SJSA1 (cell line): ENCODE measurements at places on chromosomes 2 and 18. TPM values are rescaled to one million over a fixed set of nuclear protein-coding genes. Genes with fewer than 3 reads are reported as not detected.
A peak's percentile ranks its signal among the peaks of the same experiment; 100 is the strongest.

DNA sequence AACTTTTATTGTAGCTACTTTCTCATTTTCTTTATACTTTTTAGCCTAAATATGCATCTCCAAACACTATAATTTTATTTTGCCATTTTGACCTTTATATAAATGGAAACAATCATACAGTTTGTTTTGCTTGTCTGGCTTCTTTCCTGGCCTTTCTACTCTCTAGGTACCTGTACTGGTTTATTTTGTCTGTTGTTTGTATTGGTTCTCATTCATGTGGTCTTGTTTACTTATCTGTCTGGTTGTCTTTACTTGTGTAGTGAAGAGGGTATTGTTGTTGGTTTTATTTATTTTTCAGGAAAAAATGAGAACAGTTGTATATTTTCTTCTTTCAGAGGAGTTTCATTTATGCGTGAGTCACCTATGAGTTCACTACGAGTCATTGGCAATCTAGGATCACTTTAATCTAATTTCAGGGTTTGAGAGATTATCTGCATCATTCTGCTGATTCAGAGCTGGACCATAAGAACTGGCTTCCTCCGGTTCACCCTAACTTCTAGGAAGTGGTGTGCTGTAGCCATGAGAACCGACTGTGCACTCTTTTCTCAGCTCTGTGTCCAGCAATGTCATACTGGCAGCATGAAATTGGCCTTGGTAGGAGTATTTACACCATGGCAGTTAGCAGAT lies 33.1 kb upstream of the HDAC4 start:
- no peaks in the 10 kb centered on the region for H3K36me3 ChIP-seq
- peak; percentile 36 for DNase-seq
- H3K4me3 ChIP-seq = no peak overlapping the region
- peaks cover 15% of the 10 kb centered on the region for H3K27me3 ChIP-seq
- H3K27ac ChIP-seq = no peak overlapping the region

DNA sequence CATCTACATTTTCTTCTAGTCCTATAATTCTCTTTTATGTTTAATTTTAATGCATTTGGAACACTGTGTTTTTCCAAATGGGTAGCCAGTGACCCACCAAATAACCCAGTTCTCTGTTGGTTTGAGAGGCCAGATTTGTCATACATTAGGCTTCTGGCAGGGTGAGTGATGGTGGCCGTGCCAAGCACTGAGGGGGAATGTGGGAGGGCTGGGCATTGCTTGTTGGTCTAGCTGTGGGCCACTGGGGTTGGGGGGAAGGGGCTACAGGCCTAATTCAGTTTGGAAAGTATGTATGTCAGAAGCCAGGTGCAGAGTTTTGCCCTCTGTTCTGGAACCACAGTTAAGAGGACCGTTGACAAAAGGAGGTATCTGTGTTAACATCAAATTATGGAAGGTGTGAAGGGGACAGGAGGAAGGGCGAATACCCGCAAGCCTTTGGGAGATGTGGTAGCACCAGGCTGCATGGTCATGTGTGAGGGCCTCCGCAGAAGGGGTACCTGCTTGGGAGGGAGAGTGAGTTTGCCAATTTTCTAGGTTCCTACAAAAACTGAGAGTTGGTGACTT lies 38.1 kb upstream of the SCLY start:
- no peak overlapping the region for H3K27ac ChIP-seq
- DNase-seq = no peak
- H3K4me3 ChIP-seq = no peak overlapping the region
- H3K27me3 ChIP-seq = no peaks in the 10 kb centered on the region
- H3K36me3 ChIP-seq = peaks cover 9% of the 10 kb centered on the region; the same call in 1 of the 2 replicates

- peak overlapping the region; percentile 56 for H3K4me3 ChIP-seq
- H3K36me3 ChIP-seq = peaks cover 8% of the 10 kb centered on the region; the same call in 1 of the 2 replicates
- H3K4me1 ChIP-seq = peaks cover 32% of the 10 kb centered on the region
- peak; percentile 46 for DNase-seq
- H3K27me3 ChIP-seq = no peaks in the 10 kb centered on the region
- H3K27ac ChIP-seq = no peak overlapping the region; the same call in 1 of the 2 replicates
These were observed 11.1 kb upstream of the DCTN1 start for GRCh38 chr2:74391209-74391579.

DNA sequence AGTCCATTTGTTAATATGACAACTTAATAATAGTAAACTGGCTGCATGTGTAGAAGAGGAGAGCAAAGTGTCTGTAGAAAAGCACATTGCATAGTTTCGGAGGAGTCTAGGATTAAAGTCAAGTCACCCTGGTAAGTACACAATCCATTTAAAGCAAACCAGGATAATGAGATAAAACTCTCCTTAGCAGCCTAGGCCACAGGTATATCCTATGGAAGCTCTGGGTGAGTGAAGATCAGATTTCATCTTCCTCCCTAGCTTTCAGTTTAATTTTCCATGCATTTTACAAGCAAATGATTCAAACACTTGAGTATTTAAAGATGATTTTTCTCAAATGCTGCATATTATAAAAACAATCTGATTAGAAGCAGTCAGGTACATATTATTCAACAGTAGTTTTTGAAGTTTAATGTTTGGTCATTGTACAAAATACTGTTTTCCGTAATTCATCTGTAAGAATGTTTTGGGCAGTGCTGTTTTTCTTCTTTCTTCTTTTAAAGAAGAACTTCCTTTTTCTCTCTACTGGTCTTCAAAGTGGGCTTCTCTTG lies 10.2 kb downstream of the CERS6 start:
- no peak for DNase-seq
- no peak overlapping the region for H3K27ac ChIP-seq
- no peaks in the 10 kb centered on the region for H3K27me3 ChIP-seq
- no peaks in the 10 kb centered on the region for H3K4me1 ChIP-seq
- no peaks in the 10 kb centered on the region for H3K36me3 ChIP-seq

LHCGR gene
- not detected in 2 replicates for total RNA-seq

PROKR1 gene
- 0.03 TPM in 1 of 2 replicates, not detected in the other for total RNA-seq

BMP10 gene
- total RNA-seq = not detected in 2 replicates

- no peaks in the 10 kb centered on the region for H3K36me3 ChIP-seq
- H3K4me1 ChIP-seq = no peaks in the 10 kb centered on the region
- no peak overlapping the region for H3K27ac ChIP-seq
- no peak overlapping the region for H3K4me3 ChIP-seq
- H3K27me3 ChIP-seq = no peaks in the 10 kb centered on the region
These were observed 327.7 kb downstream of the SUCLG1 start for GRCh38 chr2:84131278-84131830.

GKN2 gene
- total RNA-seq = not detected in 2 replicates

- no peak for DNase-seq
- H3K4me3 ChIP-seq = no peak overlapping the region
- no peaks in the 10 kb centered on the region for H3K27me3 ChIP-seq
- no peaks in the 10 kb centered on the region for H3K4me1 ChIP-seq
- H3K36me3 ChIP-seq = no peaks in the 10 kb centered on the region
- no peak overlapping the region for H3K27ac ChIP-seq
These were observed 2003.8 kb upstream of the PIK3C3 start for GRCh38 chr18:39951142-39951720.

DNA sequence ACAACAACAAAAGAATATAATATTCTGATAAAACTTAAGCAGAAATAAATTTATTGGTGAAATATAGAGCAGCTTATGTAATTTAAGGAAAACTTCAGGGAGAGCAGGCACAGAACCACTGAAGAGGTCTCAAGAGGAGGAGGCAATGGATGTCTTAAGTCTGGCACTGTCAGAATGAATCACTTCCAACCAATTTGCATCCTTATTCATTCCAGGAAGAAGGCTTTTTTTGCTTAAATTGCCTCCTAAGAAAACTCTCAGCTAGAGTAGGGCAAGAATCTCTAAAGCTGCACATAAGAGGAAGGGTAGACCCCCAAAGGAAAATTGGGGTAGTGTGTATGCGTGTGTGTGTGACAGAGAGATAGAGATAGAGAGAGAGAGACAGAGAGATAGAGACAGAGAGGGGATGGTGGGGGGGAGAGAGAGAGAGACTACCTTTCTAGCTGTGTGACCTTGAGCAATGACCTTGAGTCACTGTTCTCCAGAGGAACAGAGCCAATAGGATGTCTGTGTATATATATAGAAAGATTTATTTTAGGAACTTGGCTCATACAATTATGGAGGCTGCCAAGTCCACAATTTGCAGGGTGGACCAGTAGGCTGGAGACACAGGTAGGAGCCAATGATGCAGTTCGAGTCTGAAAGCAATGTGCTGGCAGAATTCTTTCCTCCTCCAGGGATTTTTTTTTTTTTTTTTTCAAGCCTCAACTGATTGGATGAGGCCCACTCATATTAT lies 96.4 kb upstream of the LINC00305 start:
- no peaks in the 10 kb centered on the region for H3K27me3 ChIP-seq
- no peak overlapping the region for H3K4me3 ChIP-seq
- H3K27ac ChIP-seq = no peak overlapping the region

DNA sequence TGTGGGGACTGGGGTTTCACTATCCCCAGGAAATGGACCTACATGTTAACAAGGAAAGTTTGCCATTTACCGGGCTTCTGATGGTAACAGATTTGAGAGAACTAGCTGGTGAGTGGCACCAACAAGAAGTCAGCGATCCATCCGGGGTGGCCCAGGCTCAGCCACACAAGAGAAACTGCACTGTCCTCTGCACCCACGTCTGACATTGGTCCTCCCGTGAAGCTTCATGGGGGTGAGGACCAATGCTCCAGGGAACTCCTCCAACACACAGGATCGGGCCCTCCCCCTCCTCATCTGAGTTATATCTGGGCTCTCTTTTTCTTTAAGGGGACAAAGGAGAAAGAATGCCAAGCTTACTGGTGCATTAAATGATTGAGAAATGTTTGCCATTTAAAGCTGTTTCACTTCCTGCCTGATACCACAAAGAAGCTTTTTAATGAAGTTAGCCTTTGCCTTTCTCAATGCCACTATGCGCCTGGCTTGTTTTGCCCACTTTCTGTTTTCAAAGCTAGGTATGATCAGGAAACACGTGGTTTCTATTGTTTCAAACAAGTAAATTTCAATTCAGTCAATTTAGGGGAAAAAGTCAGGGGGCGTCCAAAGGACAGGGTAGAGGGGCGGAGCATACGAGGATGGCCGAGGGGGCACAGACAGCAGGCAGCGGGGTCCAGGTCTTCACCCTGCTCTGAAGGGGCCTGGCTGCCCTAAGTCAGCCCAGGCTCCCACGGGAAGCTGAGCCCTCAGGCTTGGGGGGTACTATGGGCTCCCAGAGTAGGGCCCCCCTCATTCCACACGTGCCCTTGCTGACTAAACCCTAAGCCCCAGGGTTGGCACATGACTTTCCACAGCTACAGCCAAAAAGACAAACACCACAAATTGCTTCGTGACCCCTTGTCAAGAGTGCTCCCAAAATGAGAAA lies 204.0 kb upstream of the ID2 start:
- no peaks in the 10 kb centered on the region for H3K36me3 ChIP-seq
- H3K4me3 ChIP-seq = no peak overlapping the region
- DNase-seq = no peak
- no peaks in the 10 kb centered on the region for H3K4me1 ChIP-seq
- no peak overlapping the region for H3K27ac ChIP-seq
- no peaks in the 10 kb centered on the region for H3K27me3 ChIP-seq

DNA sequence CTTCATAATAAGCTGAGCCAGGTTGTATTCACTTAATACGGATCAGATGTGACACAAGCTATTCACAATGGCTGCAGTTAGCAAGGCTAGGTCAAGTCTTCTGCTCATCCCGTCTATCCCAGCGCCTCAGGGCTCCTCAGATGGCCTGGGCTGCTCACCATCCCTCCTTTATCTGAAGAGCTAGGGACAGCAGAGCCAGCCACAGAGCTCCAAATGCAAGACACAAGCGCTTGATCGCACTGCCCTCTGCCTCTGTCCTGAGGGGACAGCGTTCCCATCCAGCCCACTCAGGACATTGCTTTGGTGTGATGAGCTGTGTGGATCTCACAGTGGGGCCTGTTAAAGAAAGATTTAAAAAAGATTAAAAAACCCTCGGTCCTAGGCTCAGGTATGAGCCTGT lies 254.4 kb upstream of the HS6ST1 start:
- DNase-seq = peak; percentile 26
- no peaks in the 10 kb centered on the region for H3K27me3 ChIP-seq
- H3K27ac ChIP-seq = no peak overlapping the region
- H3K4me3 ChIP-seq = no peak overlapping the region
- no peaks in the 10 kb centered on the region for H3K36me3 ChIP-seq
- H3K4me1 ChIP-seq = no peaks in the 10 kb centered on the region

DNA sequence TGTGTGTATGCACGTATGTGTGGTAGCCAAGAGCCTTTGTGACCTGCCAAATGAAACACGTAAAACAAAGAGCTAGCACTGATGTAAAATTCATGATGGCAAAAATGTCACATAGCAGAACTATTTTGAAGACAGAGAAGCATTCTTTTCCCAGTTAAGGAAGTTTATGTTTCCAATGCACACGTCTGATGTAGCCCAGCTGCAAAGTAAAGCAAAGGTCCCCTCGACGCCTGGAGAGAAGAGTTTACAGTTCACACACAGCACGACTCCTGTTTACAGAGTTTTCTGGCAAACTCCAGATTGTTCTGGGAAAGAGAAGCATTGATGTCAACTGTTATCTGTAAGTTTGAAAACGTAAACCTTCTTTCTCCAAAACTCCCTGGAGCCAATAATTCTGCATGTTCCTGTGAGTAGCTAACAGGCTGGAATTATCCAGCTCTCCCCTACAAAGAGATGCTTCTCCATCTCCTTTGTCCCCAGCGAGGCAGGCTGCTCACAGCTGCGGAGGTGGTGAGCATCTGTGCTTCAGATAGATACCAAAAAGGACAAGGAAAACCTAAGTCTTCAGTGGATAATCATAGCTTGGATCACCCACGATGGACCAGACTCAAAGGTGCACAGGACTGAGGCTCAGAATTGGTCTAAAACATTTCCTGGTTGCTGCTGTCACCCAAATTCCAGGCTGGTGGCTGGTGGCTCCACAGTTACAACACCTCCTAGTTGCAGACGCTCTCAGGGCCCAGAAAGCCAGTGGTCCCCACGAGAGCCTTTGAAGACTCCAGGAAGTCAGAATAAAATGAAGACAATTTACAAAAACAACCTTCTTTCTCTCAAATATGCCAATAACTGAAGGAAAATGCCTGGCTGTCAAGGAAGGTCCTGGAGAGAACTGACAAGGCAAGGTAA lies 87.4 kb downstream of the COL6A3 start:
- peak overlapping the region; percentile 14; the same call in 1 of the 2 replicates for H3K27ac ChIP-seq
- peaks cover 57% of the 10 kb centered on the region for H3K36me3 ChIP-seq
- peaks cover 38% of the 10 kb centered on the region for H3K4me1 ChIP-seq
- DNase-seq = no peak
- H3K27me3 ChIP-seq = no peaks in the 10 kb centered on the region

- H3K4me3 ChIP-seq = no peak overlapping the region
- no peak for DNase-seq
- H3K36me3 ChIP-seq = no peaks in the 10 kb centered on the region
- no peak overlapping the region for H3K27ac ChIP-seq
These were observed 315.9 kb upstream of the THUMPD2 start for GRCh38 chr2:40095000-40095399.

ADCYAP1 gene
- total RNA-seq = not detected in 2 replicates

DNA sequence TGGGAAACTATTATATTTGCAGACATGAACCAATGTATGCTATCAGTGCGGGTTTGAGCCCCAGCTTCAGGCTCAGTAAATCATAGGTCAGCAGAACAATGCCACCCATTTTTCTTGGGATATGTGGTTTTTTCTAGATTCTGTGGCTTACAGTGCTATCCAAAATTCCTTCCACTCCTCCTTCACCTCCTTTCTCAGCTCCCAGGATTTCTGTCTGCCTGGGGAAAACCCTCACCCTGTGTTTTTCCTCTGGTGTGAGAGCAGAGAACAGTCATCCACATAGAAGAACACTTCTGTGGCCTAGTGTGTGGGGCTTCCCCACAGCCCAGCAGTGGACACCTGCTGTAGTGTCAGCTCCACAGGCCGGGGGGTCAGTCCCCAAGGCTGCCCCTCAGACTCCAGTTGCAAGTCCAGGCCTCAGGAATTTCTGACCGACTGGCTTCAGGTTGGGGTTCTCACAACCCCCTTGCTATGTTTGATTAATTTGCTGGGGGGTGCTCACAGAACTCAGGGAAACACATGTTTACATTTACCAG lies 238.2 kb downstream of the LDLRAD4 start:
- no peak for DNase-seq
- no peak overlapping the region for H3K4me3 ChIP-seq
- no peak overlapping the region for H3K27ac ChIP-seq
- H3K36me3 ChIP-seq = no peaks in the 10 kb centered on the region
- no peaks in the 10 kb centered on the region for H3K27me3 ChIP-seq
- H3K4me1 ChIP-seq = peaks cover 6% of the 10 kb centered on the region; the same call in 1 of the 2 replicates

L3MBTL4 gene
- 6.8 and 10.6 TPM in 2 replicates for total RNA-seq
